ENCODE measurements at places on chromosomes 4 and X. TPM values are rescaled to one million over a fixed set of nuclear protein-coding genes. Genes with fewer than 3 reads are reported as not detected.

GPRIN3 gene
- total RNA-seq = 32.3 TPM

- no peak overlapping the region for H3K4me3 ChIP-seq
- H3K27me3 ChIP-seq = peaks cover 36% of the 10 kb centered on the region
- no peaks in the 10 kb centered on the region for H3K36me3 ChIP-seq
- H3K27ac ChIP-seq = no peak overlapping the region
- DNase-seq = no peak
These were observed 47.3 kb upstream of the FAM9A start for GRCh38 chrX:8848441-8848840.

RAB39B gene
- 39.2 TPM for total RNA-seq

KIAA1210 gene
- total RNA-seq = not detected

DNA sequence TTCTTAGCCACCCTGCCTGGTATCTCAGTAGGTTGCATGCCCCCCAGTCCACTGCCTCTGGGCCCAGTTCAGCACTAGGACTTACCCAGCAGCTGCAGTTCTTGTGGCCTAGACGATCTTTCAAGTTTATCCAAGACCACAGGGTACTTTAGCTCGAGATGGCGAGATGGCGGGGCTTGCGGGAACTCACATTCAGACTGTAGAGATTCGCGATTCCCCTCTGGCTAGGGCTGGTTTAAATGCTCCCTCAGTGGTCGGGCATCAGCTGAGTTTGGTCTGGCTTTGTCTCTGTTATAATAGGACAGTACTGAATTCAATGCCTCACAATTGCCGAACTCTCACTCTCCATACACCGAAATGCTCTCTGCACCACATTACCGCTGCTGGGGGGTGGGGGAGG is 18.4 kb upstream of the RFC1 start:
- no peaks in the 10 kb centered on the region for H3K4me1 ChIP-seq
- no peak for DNase-seq
- H3K27me3 ChIP-seq = peaks cover 20% of the 10 kb centered on the region
- H3K4me3 ChIP-seq = no peak overlapping the region
- no peak overlapping the region for H3K27ac ChIP-seq
- H3K36me3 ChIP-seq = peaks cover 7% of the 10 kb centered on the region

GRCh38 chrX:20980426-20980825 is 393.8 kb upstream of the CNKSR2 start:
- H3K4me3 ChIP-seq = no peak overlapping the region
- H3K4me1 ChIP-seq = no peaks in the 10 kb centered on the region
- no peaks in the 10 kb centered on the region for H3K27me3 ChIP-seq
- DNase-seq = no peak

DIPK2B gene
- 0.05 TPM for total RNA-seq

DNA sequence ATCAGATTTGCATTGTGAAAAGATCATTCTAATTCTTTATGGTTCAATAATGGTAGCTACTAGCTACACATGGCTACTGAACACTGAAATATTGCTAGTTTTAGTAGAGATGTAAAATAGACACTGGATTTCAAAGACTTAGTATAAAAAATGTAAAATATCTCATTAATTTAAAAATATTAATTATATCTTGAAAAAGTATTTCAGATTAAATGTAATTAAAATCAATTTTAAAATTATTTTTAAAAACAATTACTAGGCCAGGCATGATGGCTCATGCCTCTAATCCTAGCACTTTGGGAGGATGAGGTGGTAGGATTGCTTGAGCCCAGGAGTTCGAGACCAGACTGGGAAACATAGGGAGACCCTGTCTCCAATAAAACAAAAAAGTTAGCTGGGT is 20.4 kb upstream of the TLR2 start:
- H3K4me3 ChIP-seq = no peak overlapping the region
- DNase-seq = no peak
- peaks cover 14% of the 10 kb centered on the region for H3K27me3 ChIP-seq
- H3K27ac ChIP-seq = no peak overlapping the region

DNA sequence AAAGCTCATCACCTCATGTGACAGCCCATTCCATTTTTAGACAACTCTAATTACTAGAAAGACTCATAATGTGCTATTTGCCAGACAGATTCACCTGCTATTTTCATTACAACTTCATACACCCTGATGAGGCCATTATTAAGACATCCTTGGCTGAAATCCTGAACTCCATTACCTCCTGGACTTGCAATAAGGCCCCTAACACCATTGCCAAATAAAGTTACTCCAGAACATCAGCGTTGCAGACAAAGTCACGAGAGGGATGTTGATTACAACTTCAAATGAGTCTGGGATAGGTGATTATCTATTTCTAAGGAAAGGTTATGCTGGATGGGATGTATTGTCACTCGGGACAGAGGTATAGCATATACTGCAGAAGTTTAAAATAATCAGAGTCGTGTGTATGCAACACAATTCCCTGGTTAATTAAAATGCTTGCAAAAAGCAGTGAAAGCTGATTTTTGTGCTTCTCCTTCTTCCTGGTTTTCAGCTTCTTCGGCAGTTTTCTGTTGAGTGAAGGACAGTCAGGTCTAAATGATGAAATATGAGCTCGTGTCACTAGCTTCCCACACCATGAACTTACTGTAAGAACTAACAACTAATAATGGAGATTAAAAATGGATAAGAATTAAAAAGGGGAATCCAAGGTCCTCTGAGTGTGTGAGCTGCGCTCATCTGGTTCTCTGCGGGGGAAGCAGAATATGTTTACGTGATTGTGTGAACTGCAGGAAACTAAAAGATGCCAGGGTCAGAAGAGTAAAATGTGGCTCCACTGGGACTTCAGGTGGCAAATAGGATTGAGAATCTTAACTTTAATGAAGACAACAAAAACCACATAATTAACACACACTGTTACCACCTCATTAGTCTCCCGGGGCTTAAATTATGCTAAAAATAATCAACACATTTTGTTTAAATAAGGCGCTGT is 17.6 kb upstream of the SOD3 start:
- H3K27ac ChIP-seq = no peak overlapping the region
- H3K27me3 ChIP-seq = no peaks in the 10 kb centered on the region
- no peaks in the 10 kb centered on the region for H3K36me3 ChIP-seq
- no peak overlapping the region for H3K4me3 ChIP-seq
- DNase-seq = no peak

SLC4A4 gene
- total RNA-seq = 0.26 TPM

- H3K36me3 ChIP-seq = no peaks in the 10 kb centered on the region
- H3K4me1 ChIP-seq = no peaks in the 10 kb centered on the region
- H3K27ac ChIP-seq = no peak overlapping the region
- DNase-seq = no peak
- H3K4me3 ChIP-seq = no peak overlapping the region
These were observed 10.7 kb upstream of the ADH4 start for GRCh38 chr4:99154658-99155342.

DNA sequence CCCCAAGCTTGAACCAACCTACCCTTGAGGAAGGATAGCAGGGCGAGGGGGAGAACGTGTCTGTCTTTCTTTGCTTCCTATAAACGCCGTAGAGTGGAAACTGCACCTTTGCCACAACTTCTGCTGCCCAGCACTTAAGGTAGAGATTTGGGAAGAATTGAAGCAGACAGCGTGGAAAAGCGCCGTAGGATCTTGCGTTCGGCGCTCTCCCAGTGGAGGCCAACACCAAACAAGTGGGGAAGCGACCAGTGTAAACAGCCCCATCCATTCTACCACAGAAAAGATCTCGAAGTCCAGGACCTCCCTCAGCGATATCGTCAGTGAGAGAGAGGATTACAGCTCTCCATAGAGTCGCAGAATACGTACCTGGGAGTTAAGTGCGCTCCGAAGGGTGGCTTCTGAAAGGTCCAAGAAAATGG is 3.9 kb upstream of the NKX6-1 start:
- H3K4me1 ChIP-seq = peaks cover 21% of the 10 kb centered on the region
- H3K36me3 ChIP-seq = no peaks in the 10 kb centered on the region
- DNase-seq = no peak
- peaks cover 75% of the 10 kb centered on the region for H3K27me3 ChIP-seq

GRCh38 chr4:126405369-126405982 is 1090.7 kb downstream of the FAT4 start:
- no peak overlapping the region for H3K27ac ChIP-seq
- no peaks in the 10 kb centered on the region for H3K4me1 ChIP-seq
- H3K27me3 ChIP-seq = no peaks in the 10 kb centered on the region

DNA sequence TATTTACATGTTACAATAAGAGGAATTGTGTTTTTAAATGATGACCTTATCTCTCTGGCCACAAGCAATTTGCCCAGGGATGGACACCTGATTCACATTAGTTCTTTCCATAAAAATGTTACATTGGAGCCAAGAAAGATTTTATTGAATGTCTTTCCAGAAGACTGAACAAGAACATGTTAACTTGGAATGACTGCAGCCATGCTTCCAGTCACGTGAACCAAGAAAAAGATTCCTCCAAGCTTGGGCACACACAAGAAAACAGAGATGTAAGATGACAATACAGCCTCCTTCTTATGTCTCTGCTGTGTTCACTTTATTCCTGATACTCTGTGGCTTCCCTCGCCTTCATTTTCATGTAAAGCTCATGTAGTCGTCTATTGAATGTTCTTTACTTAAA is 737.6 kb downstream of the TRIML1 start:
- H3K36me3 ChIP-seq = peaks cover 3% of the 10 kb centered on the region
- H3K4me3 ChIP-seq = no peak overlapping the region
- no peak for DNase-seq
- H3K27ac ChIP-seq = no peak overlapping the region

- H3K4me1 ChIP-seq = no peaks in the 10 kb centered on the region
- H3K27me3 ChIP-seq = no peaks in the 10 kb centered on the region
- no peak overlapping the region for H3K4me3 ChIP-seq
These were observed 1082.3 kb upstream of the ADGRL3 start for GRCh38 chr4:60117726-60118323.

DNA sequence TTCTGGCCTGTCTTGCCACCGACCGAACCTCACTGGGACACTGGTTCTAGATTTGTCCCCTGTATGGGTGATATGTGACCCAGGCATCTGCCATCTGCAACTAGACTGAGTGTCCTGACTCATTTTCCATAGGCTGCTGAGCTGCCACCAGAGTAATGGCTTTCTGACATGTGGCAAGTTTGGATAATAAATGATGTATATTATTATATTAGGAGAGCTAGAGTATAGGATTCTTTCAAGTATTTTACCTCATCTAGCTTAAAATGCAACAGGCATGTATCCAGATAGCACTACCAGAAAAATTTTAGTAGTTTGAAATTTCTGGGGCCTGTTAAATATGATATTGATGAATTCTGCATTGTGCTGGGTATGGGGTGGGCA is 15.8 kb upstream of the PGRMC2 start:
- no peak overlapping the region for H3K27ac ChIP-seq
- H3K36me3 ChIP-seq = peaks cover 3% of the 10 kb centered on the region

SLITRK4 gene
- not detected for total RNA-seq

FAM200B gene
- total RNA-seq = 23.1 TPM

GRCh38 chr4:24321131-24321530 is 263.2 kb downstream of the DHX15 start:
- no peaks in the 10 kb centered on the region for H3K27me3 ChIP-seq
- H3K4me3 ChIP-seq = no peak overlapping the region
- H3K4me1 ChIP-seq = no peaks in the 10 kb centered on the region
- no peaks in the 10 kb centered on the region for H3K36me3 ChIP-seq
- no peak overlapping the region for H3K27ac ChIP-seq
- DNase-seq = no peak

- no peak overlapping the region for H3K4me3 ChIP-seq
- no peaks in the 10 kb centered on the region for H3K27me3 ChIP-seq
- DNase-seq = no peak
- H3K4me1 ChIP-seq = peaks cover 9% of the 10 kb centered on the region
These were observed 35.1 kb downstream of the FAM114A1 start for GRCh38 chr4:38902695-38903094.

HTRA3 gene
- total RNA-seq = not detected

- no peaks in the 10 kb centered on the region for H3K27me3 ChIP-seq
- H3K4me3 ChIP-seq = no peak overlapping the region
These were observed 302.9 kb downstream of the PCDH7 start for GRCh38 chr4:31023109-31023508.

TEX13D gene
- not detected for total RNA-seq

DNA sequence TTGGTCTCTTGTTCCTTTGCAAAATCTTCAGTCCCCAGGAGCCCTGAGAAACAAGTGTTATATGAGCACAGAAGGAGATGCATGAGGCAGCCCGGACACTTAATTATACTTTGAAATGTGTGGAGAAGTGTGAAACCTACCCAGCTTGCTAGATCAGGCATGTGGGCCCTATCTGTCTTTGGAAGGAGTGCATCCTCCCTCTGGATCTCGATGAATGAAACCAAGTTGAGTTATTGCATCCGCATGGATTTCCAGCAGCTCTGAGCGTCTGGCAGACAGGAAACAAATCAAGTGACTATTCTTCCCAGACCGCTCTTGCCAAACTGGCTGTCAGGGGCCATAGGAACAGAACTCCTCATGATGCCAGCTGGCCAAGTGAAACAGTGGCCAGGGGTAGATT is 19.6 kb upstream of the SOWAHD start:
- H3K4me3 ChIP-seq = no peak overlapping the region
- H3K27me3 ChIP-seq = no peaks in the 10 kb centered on the region
- no peaks in the 10 kb centered on the region for H3K4me1 ChIP-seq
- DNase-seq = no peak
- no peaks in the 10 kb centered on the region for H3K36me3 ChIP-seq
- no peak overlapping the region for H3K27ac ChIP-seq

PNMA3 gene
- 2.2 TPM for total RNA-seq

GRCh38 chr4:62640296-62640695 is 1440.2 kb downstream of the ADGRL3 start:
- no peaks in the 10 kb centered on the region for H3K36me3 ChIP-seq
- H3K27ac ChIP-seq = no peak overlapping the region
- H3K4me3 ChIP-seq = no peak overlapping the region
- no peak for DNase-seq
- H3K4me1 ChIP-seq = no peaks in the 10 kb centered on the region

- DNase-seq = no peak
- no peaks in the 10 kb centered on the region for H3K27me3 ChIP-seq
- no peaks in the 10 kb centered on the region for H3K4me1 ChIP-seq
- no peaks in the 10 kb centered on the region for H3K36me3 ChIP-seq
These were observed 368.8 kb downstream of the GASK1B start for GRCh38 chr4:157803845-157804521.

- DNase-seq = no peak
- no peaks in the 10 kb centered on the region for H3K36me3 ChIP-seq
- peaks cover 59% of the 10 kb centered on the region for H3K27me3 ChIP-seq
- no peak overlapping the region for H3K27ac ChIP-seq
These were observed 12.4 kb upstream of the RADX start for GRCh38 chrX:106599411-106599810.

DNA sequence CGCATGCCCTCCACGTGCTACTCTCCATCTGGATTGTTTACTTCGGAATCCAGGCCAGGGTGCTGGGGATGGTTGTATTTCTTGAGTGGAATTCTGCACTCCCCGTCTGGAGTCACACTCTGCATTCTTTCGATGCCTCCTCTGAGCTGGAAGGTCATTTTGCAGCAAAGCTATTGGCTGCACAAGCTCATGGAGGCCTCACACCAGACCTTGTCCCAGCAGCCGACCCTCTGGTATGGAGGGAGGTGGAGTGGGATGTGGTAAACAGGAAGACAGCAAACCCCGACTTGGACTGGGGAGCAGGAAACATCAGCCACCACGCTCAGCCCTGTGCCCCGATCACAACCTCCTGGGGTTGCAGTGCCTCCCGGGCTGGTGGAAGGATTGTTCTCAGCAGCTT is 225.3 kb upstream of the LNX1 start:
- peaks cover 15% of the 10 kb centered on the region for H3K27me3 ChIP-seq
- no peak overlapping the region for H3K4me3 ChIP-seq
- no peaks in the 10 kb centered on the region for H3K4me1 ChIP-seq
- no peak for DNase-seq
- no peak overlapping the region for H3K27ac ChIP-seq

Measured in activated T-cell treated with anti-CD3 and anti-CD28 coated beads, Interleukin-2, amount 50 U/mL, for 72 hours (primary cell).